Stimulated activated CD4-positive, alpha-beta T cell treated with anti-CD3 and anti-CD28 coated beads, TNF-alpha, amount 100 ng/mL, for 24 hours (primary cell): ENCODE measurements at places on chromosomes 12 and 14.

DNA sequence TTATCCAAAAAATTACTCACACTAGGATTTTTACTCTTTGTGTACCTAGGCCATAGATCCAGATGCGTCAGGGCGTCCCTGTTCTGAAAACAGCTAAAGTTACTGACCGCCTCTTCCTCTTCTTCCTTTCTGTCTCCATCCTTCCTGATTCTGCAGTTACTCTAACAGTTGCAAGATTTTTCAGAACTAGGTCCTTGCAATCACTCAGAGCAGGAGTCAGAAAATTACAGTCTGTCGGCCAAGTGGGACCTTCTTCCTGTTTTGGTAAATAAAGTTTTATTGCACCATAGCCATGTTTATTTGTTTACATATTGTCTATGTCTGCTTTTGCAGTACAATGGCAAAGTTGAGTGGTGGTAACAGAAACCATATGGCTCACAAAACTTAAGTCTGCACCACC, 25.6 kb upstream of the FGF6 start:
- no peak for DNase-seq

DNA sequence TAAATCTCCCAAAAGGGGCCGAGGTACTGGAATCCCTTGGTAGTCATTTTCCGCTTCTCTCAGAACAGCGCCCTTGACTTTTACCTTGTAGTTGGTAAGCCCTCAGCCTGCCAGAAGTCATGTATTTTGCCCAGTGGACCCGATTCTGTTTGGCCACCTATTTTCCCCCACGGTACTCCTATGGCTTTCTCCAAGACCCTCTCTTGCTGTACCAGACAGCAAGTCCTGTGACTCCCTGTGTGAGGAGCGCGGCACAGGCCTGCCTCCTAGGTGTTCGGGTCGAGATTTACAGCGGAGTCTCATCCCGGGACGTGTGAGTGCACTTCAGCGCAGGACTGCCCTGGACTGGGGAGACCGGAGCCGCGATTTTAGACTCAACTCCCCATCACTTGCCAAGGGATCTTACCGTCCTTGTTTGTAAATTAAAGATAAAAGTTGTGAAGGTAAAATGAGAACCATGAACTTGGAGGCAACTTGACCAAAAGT, 1.1 kb upstream of the MBD6 start:
- DNase-seq = no peak

DNA sequence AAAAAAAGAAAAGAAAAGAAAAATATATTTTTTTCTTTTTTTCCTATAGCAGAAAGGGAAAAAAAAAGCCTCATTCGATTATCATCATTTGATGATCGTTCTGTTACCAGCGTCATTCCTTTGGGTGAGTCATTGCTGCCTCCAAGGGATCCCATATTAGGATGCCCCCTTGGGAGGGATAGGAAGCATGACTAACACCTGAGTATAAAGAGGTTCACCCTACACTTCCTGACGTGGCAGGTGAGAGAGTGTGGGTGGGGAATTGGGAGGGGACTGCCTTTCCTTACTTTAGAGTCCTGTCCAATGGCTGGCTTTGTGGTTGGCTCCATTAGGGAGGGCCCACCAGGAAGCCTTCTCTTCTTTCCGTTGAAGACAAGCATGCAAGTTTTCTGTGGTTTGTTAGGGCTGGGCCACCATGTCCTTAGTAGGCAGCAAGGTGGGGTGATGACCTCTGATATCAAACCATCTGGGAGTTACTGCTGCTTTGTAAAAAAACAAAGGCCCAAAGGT, 56.1 kb upstream of the FUT8 start:
- DNase-seq = no peak

DNA sequence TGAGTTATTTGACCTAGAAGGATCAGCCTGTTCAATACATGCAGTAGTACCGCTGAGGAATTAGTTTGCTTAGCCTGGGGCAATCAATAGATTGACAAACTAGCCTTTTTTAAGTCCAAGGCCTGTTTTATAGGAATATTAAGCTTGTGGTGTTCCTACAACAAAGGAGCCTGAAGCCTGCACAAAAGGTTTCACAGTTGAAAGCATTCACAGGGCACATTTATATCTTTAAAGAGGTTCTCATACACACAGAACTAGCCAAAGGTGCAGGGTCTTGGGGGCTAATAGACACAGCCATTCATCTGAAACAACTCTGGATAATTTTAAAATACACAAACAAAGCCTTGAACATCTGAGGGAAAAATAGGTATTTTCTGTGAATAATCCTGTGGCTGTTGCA, 160.3 kb downstream of the RPS29 start:
- DNase-seq = no peak

GRCh38 chr14:77221241-77221871, 39.8 kb downstream of the TMEM63C start:
- DNase-seq = no peak

- DNase-seq = no peak
Observed at GRCh38 chr14:91143862-91144261, 30.0 kb downstream of the DGLUCY start.

- no peak for DNase-seq
Observed at GRCh38 chr14:52266179-52266578, 1.3 kb upstream of the PTGDR start.

DNA sequence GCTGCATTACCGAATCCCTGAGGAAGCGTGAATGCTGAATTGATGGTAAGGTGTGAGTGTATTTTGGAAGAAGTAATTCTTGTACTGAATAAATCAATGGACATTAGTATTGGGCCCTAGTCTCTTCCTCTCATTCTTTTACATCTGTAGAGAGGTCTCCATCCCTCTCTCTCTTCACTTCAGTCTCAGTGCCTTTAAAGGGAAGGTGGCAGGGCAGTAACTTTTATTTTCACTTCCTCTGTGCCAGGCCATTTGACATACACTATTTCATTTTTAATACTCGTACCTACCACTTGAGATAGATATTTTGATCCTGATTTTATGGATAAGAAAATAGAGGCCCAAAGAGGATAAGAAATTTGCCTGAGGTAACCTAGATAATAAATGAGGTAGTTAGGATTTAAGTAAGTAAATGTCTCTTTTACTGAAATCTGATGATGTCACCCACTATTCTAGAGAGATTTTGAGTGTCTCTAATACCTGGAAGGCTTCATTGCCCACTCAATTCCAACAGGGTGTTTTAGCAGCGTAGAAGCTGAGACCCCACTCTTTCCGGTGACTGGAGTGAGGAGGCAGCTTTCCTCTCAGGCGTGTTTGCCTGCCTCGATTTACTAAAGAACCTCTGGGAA, 177.9 kb upstream of the PRICKLE1 start:
- DNase-seq = no peak

- DNase-seq = no peak
Observed at GRCh38 chr12:129119537-129119936, 266.3 kb downstream of the GLT1D1 start.

- DNase-seq = no peak
Observed at GRCh38 chr12:6638305-6638704, 2.5 kb upstream of the LPAR5 start.

DNA sequence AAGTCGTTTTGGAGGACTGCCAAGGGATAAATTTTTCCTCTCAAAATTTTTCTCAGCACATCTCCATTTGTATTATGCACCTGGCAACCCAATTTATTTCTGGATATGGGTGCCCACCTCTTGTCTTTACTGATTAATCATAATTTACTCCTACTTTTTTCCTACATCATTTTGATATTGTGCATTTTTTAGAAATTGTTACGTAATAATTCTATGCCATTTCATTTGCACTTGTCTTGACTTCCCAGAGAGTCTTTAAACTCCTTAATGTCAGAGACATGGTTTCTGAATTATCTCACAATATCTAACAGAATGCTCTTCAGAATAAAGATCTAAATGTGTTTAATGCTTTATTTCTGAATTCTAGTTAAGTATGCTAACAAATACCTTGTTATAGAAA, 113.1 kb downstream of the TMTC3 start:
- DNase-seq = no peak

DNA sequence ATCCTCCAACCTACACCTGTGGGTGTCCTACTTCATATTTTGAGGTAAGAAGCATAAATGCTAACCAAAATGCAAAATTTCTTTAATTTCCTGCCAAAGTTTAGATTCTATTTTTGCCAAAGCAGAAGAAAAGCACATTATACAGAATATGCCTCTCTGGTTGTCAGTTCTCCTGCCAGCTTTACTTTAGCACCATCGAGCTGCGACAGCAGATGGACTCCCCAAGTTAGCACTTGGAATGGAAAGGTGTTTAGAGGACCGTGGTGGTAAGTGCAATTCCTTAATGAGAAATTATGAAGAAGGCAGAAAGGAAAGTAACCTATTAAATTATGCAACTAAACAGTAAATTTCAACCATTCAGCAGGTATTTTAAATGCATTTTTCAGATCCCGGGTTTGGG, 326.6 kb downstream of the RERGL start:
- DNase-seq = no peak

DNA sequence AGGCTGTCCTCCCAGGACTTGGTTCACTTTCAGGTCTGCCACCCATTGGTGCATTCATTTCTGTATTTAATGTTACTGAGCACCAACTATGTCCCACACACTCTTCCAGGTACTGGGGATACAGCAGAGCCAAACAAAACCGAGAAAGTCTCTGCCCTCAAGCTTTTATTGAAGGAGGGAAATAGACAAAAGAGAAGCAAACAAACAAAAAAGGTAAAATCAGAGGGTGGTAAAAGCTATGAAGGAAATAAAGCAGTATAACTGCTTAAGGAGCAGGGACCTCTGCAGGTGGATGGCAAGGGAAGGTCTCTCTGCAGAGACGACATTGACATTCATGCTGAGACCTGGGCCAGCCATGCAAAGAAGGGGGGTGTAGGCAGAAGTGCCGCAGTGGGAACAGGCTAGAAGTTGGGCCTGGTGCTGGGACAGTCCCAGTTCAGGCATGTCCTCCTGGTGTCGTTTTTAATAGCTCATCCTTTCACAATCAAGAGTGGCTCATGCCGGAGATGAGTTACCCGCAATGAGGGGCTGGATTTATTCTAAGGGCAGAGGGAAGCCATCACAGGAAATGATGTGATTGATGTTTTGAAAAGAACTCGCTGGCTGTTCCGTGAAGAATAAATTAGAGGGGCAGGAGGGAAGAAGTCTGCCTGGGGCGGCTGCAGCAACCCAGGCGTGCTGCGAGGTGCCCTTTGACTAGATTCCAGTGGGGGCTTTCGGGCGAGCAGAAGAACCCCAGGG, 72.8 kb downstream of the IRF2BPL start:
- DNase-seq = peak; percentile 58

DNA sequence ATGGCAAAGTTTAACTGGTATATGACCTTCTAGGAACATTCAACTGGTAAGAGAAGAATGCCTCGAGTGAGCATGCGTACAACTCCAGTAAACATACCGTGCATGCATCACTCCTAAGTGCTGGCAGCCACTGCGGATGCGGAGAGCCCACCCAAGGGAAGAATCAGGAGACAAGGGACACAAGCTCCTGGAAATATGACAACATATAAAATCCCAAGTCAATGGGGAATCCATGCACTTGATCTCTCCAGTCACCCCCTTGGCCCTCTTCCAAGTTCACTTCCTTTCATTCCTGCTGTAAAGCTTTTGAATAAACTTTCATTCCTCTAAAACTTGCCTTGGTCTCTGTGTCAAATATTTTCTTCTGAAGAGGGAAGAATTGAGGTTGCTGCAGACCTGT, 168.7 kb upstream of the TMCC3 start:
- DNase-seq = no peak

DNA sequence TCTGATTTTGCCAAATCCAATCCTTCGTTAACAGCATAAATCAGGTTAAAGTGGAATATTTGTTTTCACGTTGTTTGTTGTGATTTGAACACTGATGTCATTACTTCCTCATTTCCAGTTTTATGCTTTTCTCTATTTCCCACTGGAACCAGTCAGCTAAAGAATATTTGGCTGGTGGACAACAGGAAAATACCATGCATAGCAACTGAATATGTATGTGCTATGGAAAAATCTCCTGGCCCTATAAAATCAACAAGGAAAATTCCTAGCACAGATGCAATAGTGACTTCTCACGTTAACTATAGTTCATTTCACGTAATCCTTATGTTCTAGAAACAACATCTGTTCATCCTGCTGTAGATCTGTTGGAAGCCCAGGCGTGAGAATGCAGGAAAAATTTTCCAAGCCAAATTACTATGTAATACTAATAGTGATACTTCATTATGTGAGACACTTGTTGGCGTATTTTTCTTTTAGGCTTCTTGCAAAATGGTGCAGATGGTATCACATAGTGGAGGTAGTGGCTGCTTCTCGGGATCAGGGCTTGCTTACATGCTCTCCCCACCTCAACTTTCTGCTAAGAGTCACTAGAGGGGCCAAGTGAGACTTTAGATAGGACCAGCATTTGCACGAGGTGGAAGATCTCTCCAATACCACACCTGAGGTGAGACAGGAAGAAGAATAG, 86.3 kb upstream of the USP44 start:
- DNase-seq = no peak

- DNase-seq = no peak
Observed at GRCh38 chr12:62657363-62657632, 190.7 kb downstream of the MON2 start.

- no peak for DNase-seq
Observed at GRCh38 chr12:5210179-5210922, 166.7 kb downstream of the KCNA5 start.

- DNase-seq = no peak
Observed at GRCh38 chr12:76810671-76811419, 46.9 kb downstream of the ZDHHC17 start.

DNA sequence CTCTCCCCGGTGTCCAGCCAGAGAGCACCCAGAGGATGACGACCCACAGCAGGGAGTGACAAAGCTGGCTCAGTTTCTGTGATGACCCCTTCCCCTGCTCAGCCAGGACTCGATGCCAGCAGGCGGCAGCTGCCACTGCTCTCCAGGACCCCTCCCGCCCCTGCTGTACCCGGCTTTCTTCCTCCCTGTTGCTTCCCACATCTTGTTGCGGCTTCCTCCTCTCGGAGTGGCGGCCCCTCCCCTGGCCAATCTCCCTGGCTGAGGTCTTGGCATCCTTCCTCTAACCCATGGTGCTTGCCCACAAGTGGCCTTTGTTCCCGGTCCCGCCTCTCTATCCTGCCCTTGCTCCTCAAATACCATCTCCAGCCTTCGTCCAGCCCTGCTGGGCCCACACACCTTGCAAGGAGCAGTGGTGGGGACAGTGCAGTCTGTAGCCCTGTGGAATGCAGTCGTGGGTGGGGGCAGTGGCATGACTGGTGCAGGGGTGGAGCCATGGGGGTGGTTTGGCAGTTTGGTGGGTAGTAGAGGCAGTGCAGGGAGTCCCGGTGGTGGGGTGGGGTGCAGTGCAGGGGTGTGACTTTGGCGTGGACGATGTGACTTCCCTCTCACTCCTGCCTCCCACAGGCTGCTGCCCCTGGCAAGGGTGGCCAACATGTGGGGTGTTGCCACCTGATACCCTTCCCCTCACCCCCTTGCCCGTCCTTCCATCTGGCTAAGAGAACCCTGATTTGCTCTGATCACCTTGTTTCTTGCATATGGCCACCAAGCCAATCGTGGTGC, 16.3 kb upstream of the BEGAIN start:
- DNase-seq = no peak
